ENCODE measurements at places on chromosomes 7 and 10.
A peak's percentile ranks its signal among the peaks of the same experiment; 100 is the strongest.

DNA sequence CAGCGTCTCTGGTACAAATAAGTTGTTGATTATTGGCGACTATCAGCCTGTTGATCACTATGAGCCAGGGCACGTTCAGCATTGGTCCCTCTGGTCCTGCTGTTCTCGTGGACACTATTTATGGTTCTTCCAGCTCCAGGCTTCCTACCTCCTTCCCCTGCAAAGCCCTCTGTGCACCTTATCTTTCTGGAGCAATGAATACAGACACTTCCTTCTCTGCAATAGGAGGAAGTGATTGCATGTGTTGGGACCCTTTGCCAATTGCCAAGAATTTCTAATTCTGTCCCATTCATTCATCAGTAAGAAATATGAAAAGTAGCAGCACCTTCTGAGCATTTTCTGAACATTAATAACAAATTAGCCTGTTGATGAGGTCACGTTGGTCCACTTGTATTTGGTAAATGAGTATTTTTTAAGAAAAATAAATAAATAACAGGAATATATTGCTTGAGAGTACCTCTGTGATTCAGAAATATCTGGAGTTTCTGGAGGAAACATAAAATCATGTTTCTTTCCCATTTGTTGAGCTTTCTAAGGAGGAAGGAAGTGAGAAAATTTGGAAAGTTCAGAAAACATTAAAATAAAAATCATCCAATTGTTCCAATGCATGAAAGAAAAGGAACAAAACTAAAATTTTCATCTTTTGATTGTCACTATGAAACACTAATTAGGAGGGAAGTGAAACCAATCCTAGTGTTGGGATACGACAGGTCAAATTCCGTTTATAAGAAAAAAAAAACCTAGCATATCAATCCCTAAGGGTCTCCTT is 259.1 kb upstream of the KLF6 start:
- ATAC-seq: no peak

GRCh38 chr7:105905209-105905909 is 29.0 kb upstream of the ATXN7L1 start:
- no peak for ATAC-seq

DNA sequence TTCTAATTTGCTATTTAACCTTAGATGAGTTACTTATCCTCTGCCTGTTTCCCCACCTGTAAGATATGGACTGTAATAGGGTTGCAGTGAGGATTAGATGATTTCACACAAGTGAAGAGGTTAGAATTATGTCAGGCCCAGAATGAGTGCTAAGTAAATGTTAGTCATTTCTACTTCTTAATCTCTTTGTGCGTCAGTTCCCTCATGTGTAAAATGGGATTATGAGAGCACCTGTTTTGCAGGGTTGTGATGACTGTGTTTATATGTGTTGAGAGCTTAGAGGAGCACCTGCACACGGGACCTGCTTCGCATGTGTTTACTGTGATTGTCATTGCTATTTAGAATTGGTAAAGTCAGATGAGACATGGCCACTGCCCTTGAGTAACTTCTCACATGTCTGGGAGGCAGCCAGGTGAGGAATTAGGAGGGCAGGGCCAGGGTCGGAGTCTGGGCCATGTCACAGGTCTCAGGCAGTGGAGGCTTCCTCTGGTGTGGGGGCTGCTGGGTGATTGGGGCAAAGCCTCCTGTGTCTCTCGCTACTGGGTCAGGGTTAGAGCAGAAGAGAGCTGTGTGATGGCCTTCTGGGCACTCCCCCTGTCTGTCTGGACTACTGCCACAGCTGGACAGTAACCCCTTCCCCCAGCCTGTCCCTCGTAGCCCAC is 106.7 kb downstream of the WDFY4 start:
- no peak for ATAC-seq

- no peak for ATAC-seq
Observed at GRCh38 chr10:63713191-63714144, 192.3 kb downstream of the REEP3 start.

DNA sequence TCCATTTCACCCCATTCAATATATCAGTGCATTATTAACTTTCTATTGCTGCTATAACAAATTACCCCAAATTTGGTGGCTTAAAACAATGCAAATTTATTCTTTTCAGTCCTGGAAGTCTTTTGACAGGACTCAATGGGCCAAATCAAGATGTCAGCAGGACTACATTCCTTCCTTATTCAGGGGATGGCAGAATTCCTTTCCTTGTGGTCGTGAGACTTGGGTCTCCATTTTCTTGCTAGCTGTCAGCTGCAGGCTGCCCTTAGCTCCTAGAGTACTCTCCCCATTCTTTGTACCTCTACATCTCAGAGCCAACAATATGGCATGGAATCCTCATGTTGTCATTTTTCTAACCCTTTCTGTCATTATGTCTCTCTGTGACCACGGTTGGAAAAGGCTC is 310.6 kb downstream of the HDAC9 start:
- no peak for ATAC-seq

DNA sequence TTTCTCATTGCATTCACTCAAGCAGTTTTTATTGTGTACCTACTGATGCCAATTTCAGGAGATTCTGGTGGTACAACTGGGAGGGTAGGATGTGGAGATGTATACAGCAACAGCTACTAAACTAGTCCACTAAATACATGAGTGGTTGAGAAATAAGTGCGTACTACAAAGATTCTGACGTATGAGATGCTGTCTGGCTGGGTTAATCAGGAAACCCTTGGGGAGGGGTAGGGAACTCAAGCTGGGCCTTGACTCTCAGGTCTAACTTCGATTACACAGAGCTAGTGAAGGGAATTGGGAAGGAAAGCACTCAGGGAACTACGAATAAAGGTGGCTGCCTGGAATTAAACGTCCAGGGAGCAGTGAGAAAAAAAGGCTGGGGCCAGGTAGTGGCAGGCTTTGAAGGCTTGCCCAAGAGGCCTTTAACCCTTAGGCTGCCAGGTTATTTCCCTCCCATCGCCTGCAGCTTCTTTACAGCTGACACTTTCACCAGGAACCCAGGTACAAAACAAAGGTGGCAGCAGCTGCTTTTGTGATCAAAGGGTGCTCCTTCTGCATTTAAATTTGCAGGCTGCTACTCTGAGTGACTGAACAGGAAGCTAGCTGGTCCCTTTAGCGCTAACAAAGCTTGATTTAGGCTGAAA is 3.2 kb downstream of the MMS19 start:
- ATAC-seq: no peak

- ATAC-seq: no peak
Observed at GRCh38 chr7:85770332-85770731, 583.5 kb upstream of the SEMA3D start.

DNA sequence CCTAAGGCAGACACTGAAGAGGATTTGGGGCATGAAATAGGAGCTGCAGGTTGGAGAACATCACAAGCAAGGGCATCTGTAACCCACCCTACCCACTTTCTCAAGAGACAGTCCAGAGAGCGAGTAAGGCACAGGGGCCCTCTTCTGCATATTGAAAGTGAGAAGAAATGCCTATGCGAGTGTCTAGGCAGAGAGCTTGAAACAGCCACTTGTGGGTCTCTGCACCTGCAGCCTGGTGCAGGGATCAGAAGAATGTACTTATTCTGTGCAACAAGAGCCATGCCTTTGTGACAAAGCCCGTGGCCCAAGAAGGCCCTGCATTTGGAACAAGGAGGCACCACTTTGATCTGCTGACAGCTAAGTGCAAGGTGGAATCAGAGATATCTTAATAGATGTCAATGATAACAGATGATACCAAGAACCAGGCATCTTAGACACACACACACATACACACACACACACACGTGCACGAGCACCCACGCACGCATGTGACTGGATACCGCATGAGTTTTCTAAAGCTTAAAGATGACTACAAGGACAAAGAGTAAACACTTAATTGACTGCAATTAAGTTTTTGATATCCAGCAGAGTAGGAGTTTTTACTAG is 89.3 kb downstream of the NPSR1 start:
- no peak for ATAC-seq

- no peak for ATAC-seq
Observed at GRCh38 chr7:130560972-130561371, 69.1 kb downstream of the MEST start.

- ATAC-seq: no peak
Observed at GRCh38 chr10:88835910-88836221, 15.8 kb downstream of the ANKRD22 start.

- ATAC-seq: no peak
Observed at GRCh38 chr7:6409944-6410693, 37.6 kb downstream of the DAGLB start.

DNA sequence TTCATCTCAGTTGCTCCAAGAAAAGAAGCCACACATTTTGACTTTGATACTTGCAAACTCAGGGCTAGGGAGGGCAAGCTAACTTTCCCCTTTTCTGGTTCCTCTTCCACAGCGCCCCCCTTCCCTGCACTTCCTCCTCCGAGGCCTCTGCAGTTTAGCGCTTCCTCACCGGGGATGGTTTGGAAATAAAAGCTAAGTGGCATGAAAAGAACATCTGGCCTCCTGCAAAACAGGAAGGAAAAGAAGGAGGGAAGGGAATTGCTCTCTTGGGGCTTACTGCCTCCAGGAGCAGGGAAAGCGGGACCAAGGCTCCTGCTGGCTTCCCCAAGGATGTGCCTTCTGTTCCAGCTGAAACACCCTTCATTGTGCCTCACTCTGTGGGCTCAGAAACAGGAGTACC is 42.3 kb downstream of the PRKCQ start:
- no peak for ATAC-seq

GRCh38 chr10:70169649-70170364 is 507 bp downstream of the SAR1A start:
- peak; percentile 32 for ATAC-seq

GRCh38 chr7:18530224-18531179 is 35.0 kb downstream of the HDAC9 start:
- ATAC-seq: no peak

DNA sequence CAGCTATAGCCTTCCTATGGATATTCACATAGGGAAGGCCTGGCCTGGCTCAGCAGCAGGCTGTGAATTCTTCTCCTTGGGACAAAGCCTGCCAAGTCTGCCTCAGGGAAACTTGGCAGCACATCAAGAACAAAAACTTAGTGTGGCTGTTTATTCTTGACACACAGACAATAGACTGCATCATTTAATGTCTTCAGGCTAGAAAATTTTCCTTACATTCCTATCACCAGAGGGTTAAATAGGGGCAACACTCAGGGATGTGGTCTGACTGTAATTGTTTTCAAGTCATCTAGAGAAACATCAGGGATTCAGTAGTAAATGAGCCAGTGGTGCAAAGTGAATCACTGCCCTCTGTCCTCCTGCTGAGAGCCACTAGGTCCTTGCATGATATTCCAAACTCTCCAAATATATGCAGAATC is 137.3 kb downstream of the SEMA3C start:
- peak; percentile 82 for ATAC-seq

DNA sequence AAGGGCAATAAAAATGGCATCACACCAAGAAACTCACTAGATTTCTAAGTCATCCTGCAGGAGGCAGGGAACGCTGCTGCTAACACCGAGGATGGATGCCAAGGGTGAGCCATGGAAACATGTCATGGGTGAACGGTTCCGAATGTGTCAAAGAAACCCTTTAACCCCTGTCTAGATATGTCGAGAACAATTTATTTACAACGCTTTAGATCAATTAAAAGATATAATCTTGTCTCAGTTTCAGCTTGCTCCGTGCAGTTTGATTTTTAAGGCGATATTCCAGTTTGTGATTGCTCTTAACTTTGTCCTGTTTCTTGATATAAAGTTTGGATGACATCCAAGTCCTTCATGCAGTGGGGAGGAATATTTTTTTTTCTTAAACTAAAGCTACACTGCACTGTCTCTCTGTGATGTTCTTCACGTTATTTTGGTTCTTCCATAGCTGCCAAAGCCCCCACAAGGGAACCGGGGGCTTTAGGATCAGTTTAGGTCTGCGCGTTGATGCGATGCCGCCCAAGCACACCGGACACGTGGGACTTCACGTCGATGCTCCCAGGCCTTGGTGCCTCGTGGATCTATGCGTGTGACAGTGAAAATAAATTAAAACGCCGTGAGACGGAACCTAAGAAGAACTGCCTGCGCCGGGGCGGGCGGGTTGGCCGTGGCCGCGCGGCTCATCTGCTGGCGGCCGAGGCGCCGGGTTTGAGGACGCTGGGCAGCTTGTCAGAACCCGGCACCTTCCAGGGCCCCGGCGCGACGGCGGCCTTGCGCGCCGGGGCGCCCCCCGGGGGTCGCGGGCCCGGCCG is 220.3 kb downstream of the PHTF2 start:
- ATAC-seq: peak; percentile 1

DNA sequence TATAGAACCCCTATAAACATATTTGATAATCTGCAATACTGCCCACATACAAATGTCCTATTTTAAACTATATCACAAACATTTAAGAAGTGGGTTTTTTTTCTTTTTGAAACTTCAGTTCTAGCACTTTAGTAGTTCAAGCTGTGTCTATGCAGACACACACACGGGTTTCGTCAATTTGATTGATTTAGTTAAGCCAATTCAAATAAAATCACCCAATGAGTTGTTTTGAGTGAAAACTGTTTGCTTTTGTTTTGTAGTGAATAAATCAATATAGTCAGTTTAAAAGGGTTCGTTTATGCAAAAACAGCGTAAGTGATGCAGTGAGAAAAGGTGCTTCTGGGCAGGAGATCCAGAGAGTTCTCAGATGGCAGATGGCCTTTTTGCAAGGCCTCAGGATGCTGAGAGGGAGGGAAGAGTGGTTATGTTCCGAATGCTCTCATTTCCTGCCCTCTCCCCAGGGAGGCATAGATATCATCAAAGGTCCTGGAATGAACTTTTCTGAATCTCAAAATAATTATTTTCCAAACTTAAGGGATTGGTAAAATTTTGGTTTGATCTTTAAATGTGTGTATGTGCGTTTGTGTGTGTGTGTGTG is 102.7 kb downstream of the AGMO start:
- no peak for ATAC-seq

GRCh38 chr7:131629217-131629882 is 72.9 kb upstream of the PODXL start:
- peak; percentile 65 for ATAC-seq

GRCh38 chr7:25849500-25850184 is 302.4 kb upstream of the NFE2L3 start:
- peak; percentile 40 for ATAC-seq

GRCh38 chr10:66748217-66748616 is 177.6 kb upstream of the LRRTM3 start:
- ATAC-seq: no peak

All from gastroesophageal sphincter (tissue), 4 donors.